H7 (cell line): ENCODE measurements at places on chromosomes 3 and 15.
A peak's percentile ranks its signal among the peaks of the same experiment; 100 is the strongest.

DNA sequence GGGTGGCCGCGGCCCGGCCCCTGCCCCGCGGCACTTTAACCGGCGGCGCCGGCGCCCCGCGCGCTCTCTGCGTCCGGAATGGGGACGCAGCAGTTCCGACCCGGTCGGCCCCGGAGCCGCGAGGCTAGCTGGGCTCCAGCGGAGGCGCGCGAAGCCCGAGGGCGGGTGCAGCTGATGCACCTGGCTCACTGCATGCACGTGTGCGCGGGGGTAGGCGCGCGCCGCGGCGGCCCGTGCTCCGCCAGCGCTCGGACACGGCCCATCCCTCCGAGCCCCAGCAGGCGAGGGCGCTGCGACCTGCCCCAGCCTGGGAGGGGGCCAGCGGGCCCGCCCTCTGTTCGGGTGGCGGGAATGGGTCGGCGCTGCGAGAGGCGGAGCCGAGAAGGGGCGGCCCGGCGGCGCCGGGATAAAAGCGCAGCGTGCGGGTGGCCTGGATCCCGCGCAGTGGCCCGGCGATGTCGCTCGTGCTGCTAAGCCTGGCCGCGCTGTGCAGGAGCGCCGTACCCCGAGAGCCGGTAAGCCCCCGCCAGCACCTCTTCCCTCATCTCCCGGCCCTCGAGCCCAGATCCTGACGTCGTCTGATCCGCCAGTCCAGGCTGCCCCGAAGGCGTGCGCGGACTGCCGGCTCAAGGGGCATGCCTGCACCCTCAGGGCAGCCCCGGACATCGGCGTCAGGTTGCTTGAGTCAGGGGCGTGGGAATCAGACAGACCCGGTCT is at the start of the genes CHDH and IL17RB:
TSS of gene CHDH (minus strand) at position 286 of the 717 bp plus-strand sequence. CDS start 22,411 bp downstream, outside the sequence.
TSS of gene IL17RB (plus strand) at position 435 of the 717 bp plus-strand sequence. CDS start at position 456, 21 bp downstream.
- DNase-seq, result peak; percentile 93

GRCh38 chr3:44111482-44111881 is 130.2 kb upstream of the TOPAZ1 start:
- no peak for DNase-seq

- DNase-seq, result no peak
Observed at GRCh38 chr3:195447201-195447600, 4.4 kb upstream of the ACAP2 start.

DNA sequence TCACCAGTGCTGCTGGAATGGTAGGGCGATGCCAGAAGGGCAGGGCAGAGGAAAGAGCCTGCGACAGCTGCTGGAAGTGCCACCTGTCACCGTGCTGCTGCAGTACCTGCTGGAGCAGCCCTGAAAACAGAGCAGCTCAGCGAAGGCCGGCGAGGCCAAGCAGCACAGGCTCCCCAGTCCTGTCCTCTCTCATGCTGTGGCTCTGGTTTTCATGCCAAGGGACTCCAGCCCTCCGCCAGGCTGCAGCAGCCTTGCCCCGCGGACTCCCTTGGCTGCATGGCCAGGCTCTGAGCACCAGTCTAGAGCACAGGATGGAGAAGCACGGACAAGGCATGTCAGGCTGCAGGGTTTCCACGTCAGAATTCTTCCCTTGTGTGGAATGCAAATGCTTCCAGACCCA is 43.9 kb downstream of the ADCY5 start:
- no peak for DNase-seq

GRCh38 chr15:98767692-98768091 is 119.4 kb downstream of the IGF1R start:
- DNase-seq, result peak; percentile 42

- no peak for DNase-seq
Observed at GRCh38 chr3:162122405-162122804, 625.8 kb downstream of the OTOL1 start.

- DNase-seq, result peak; percentile 54
Observed at GRCh38 chr15:77773903-77774302, 141.2 kb upstream of the LINGO1 start.

DNA sequence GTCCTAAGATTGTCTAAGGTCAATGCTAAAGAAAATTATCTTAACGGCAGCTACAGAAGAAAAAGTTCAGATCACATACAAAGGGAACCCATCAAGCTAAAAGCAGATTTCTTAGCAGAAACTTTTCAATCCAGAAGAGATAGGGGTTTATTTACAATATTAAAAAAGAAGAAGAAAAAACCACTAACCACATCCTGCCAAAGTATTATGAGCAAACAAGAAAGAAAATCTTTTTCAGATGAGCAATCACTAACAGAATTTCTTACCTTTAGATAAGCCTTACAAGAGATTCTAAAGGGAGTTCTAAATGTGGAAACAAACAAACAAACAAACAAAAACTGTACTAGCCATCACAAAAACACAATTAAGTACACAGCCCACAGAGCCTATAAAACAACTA is 1015.8 kb upstream of the EPHA6 start:
- no peak for DNase-seq

GRCh38 chr3:8341821-8342247 is 159.8 kb upstream of the LMCD1 start:
- no peak for DNase-seq

- no peak for DNase-seq
Observed at GRCh38 chr3:53944028-53944427, 52.4 kb upstream of the SELENOK start.

GRCh38 chr3:192980632-192981031 is 63.0 kb upstream of the MB21D2 start:
- no peak for DNase-seq
